ENCODE measurements at places on chromosomes 6 and 20. TPM values are rescaled to one million over a fixed set of nuclear protein-coding genes. Genes with fewer than 3 reads are reported as not detected.

DNA sequence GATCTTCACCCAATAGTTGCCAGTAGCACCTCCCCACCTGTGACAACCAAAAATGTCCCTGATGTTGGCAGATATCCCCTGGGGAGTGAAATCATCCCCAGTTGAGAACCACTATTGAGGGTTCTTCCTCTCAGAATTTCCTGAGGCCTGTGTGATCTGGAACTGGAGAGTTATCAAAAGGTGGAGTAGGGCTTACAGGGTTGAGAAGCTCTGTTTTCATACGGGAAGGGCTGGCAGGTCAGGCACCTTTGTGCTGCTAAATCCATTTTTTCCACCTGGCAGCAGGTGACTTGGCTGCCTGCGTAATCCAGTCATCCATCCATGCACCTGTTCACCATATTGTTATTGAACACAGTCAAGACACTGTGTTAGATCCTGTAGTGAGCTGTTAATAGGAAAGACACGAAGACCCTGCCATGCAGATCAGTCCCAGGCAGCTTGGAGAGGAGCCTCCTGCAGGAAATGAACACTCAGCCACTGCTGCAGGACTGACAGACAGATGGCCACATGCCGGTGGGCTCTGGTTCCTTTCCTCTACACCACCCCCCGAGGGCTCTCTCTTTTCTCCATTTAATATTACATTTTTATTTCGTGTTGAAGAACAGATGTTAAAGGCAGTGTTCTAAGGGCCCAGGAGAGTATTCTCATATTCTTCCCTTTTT, 5.4 kb downstream of the DUSP22 start:
- no peak for DNase-seq

GRCh38 chr20:13396826-13397225, 175.8 kb downstream of the ISM1 start:
- no peak for DNase-seq

GRCh38 chr6:122365775-122366403, 33.6 kb upstream of the HSF2 start:
- no peak for DNase-seq

GRCh38 chr6:154156135-154156896, 117.3 kb downstream of the OPRM1 start:
- peak; percentile 50 for DNase-seq

DNA sequence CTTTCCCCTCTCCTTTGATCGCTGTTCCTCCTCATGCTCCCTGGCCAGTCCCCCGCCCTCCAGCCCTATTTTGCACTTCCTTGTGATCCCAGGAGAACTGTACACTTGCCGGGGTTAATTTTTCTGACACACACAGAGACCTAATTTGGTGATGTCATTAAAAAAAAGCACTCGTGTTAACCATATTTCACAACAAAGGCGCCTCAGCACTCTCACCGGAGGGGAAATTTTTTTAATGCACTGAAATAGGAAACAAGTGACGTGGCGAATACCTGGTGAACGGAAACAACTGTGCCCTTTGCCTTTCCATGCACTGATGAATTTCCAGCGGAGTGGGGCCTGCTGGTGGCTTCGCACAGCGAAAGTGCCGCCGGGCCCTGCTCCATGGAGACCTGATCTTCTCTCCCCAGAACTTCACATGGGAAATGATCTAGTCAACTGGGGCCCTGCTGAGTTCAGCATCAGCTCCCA, 53.9 kb upstream of the TAGAP start:
- no peak for DNase-seq

DNA sequence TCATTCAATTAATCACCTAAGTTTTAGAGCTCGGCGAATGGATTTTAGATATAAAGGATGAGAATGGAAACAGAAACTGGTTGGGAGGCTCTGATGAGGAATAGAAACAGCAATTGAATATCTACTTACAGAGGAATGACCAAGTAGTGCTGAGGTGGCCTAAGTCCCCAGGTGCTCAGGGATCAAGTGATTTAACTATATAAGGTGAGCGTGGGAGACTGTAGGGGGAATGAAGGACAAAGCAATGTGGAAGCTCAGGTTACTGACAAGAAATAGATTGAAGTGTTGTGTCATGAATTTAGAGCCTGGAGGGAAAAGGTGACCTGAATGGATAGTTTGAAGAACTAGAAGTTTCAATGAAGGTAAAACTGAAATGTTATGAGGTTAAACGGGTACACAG, 495.4 kb upstream of the SOX4 start:
- DNase-seq, result no peak

GRCh38 chr20:19966840-19967239, 50.3 kb upstream of the NAA20 start:
- no peak for DNase-seq

DNA sequence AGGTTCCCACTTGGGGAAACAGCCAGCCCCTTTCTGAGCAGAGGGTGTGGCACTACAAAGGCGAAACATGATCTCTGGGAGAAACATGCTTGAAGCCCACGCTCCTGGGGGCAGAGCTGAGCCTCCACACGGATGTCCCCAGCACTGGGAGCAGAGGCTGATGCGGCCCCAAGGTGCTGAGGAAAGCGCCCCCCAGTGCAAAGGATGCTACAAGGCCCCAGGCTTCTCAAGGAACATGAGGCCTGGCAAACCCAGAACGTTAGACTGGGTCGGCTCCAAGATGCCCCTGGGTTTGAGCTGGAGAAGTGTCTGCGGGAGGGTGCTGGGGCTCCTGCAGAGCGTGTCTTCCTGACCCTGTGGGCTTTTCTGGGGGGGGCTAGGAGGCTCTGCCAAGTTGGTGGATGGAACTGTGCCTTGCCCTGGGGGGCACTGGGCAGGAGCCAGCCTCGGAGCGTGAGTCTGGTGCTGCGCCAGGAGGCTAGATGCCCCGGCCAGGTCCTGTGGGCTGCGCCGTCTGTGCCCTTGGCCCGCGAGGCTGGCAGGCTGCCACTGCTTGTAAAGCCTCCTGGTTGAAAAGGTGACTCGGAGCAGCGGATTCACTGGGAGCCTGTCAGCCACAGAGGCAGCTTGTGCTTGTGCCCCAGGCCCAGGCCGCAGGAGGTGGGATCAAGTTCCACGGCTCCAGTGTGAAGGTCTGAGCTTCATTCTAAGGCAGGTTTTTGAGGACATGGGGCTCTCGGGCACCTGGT, 8.1 kb downstream of the SYNJ2 start:
- DNase-seq, result peak; percentile 78

DNA sequence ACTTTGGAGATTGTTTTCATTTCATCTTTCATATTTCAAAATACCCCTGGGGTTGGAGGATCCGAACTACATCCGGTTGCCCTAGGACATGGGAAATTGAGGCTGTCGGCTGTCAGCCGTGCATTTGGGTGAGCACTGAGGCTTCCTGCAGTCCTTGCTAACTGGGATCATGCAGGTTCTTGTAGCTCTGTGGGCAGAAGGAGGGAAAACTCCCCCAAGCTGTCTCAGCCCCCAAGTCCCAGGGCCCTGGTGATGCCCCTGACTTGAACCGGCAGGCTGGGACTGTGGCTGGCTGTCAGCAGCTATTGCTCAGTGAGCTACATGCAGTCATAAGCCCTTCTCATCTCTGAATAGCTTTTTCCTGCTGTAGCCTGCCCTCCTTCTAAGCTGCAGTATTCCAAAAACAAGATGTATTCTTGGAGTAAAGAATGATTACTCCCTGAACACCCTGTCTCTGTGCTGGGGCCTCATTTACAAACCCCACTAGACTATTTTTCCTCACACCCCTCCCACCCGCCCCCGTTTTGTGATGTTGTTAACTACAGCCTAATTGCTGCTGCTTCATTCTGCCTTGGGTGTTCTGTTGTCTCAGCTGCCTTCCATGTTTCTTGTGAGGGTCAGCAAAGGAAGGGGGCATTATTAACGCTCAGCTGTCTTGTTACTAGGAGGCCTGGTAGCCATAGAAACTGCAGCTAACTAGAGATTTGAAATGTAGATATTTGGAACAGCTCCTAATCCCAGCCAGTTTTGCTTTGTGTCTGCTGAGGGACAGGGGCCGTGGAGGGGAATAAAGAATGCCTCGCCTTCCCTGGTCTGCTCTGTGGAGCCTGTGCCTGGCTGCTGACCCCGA, 18.1 kb downstream of the MTRES1 start:
- no peak for DNase-seq

DNA sequence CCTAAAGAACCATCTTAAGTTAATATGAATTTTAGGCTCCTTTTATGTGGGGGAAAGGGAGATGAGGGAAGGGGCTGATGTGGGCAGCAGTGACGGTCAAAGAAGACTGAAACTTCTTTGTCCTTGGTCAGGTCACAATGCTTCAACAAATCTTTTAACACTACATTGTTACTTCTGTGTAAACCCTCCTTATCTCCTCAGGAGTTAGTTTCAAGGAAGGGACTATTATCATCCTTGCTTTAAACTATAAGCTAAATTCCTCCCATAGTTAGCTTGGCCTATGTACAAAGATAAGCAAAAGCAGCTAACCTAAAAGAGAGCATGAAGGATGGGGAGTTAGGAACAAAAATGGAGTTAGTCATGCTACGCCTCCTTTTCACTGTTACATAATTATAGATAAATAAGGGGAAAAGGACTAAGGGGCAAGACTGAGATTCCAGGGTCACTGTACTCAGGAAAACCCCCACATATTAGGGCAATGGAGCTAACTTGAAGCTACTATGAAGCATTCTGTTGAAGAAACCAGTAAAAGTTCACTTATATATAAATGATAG, 172.7 kb upstream of the RUNX2 start:
- DNase-seq, result no peak

DNA sequence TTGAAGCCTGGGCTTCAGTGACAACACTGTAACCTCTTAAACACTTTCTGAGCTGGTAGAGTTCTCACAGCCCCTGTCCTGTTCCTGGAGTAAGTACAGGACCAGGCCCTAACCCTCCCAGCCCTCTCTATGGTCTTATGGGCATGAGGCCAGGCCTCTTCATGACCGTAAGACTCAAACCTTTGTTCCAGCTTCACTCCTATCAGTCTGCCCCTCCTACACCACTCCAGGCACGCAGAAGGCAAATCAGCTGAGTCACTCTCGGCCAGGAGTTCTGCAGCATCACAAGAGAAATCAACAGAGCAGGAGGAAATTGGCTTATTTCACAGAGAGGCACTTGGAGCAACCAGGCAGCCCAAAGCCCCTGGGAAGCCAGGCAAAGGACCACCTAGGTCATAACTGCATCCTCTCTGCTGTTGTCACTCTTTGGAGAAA, 25.3 kb upstream of the CHD6 start:
- DNase-seq, result peak; percentile 79

DNA sequence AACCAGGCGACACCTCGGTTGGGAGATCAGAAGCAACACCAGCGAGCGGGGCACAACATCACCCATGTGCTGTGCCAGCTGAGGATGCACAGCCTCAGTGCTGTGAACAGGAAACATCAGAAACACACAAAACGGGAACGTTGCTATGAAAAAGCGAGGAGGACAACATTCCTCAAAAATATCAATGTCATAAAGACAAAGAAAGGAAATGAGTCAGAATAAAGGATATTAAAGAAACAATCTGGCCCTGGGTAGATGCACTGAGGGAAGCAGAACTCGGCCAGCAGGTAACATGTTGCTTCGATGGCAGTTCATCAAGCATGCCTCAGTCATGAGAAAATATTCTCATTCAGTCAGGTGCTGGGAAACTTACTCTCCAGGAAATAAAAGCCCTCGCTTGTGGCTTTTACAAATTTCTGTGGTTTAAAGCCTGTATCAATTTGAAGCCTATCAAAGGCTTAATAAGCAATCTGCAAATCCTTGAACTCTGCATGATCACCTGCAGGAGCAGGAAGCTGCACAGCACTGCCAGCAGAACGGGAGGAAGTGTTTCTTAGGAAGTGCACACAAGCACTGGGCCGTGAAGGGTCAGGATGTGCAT, 77.5 kb downstream of the GINS1 start:
- peak; percentile 59 for DNase-seq

DNA sequence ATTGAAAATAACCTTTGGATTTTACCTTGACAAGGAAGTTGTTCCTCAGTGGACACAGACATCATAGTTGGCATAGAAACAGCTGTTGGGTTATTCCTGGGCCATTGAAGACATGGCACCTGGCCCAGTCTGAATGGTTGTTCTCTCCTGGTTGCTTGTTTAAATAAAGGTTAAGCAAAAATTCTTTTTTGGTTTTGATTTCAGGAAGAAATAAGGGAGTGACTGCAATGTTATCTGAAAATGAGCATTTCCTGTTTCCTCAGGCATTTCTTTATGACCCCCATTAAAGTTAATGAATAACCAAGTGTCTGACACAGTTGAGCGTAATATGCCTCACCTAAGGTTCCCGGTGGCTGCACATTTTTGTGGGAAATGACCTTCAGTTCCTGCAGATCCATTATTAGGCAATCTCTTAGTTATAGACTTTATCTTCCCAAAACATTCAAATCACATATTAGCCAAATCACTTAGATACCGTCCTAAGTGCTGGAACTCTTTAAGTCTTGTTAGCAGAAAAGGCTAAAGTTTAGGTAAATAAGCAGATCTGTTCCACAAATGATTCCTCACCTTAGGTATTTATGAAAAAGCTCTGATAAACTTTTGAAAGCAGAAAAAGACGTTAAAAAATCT, 648.7 kb upstream of the FLRT3 start:
- DNase-seq, result no peak

GRCh38 chr20:58075586-58076345, 152.7 kb downstream of the ANKRD60 start:
- no peak for DNase-seq

GRCh38 chr20:3927486-3928291, 38.5 kb downstream of the PANK2 start:
- DNase-seq, result no peak

GRCh38 chr6:114747995-114748625, 405.3 kb upstream of the HS3ST5 start:
- peak; percentile 53 for DNase-seq

DNA sequence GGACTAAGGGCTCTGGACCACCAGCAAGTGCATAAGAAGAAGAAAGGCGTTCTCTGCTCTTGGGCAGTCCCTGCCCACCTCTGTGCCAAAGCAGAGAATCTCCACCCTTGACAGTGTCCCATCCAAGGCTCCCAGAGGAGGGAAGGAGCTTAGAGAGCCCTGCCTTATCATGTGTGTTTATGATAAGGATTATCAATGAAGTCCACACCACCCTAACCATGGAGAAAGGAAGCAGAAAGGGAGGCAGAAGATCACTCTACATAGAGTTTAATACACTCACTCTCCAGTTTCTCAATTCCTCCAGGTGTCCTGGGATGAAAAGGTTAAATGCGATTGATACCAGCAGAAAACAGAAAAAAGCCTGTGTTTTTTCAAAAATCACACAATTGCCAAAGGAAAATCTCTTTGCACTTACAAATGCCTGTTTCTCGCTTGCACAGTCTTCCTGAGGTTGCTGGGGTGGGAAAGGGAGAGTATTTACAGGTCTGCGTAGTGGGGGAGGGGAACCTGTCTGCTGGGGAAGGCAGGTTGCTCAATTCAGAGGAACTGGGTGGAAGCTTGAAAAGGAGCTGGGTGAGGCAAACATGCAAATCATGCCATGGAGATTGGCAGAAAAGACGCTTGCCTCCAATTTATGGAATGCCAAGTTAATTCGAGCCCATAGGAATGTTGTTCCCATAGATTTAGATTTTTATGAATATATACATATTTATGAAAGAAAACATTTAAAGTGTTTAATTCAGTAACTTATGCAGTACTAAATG, 104.0 kb downstream of the EYA2 start:
- no peak for DNase-seq

GRCh38 chr6:125919618-125920017, 37.0 kb upstream of the HINT3 start:
- no peak for DNase-seq

The PROKR2 gene
- total RNA-seq, result not detected

The ALDH8A1 gene
- 0.03 TPM for total RNA-seq

The RUNX2 gene
- 2.6 TPM for total RNA-seq

The PRSS16 gene
- total RNA-seq, result not detected
